Cerebellar cortex (tissue), 1 donor: ENCODE measurements at places on chromosomes 3 and 15.

DNA sequence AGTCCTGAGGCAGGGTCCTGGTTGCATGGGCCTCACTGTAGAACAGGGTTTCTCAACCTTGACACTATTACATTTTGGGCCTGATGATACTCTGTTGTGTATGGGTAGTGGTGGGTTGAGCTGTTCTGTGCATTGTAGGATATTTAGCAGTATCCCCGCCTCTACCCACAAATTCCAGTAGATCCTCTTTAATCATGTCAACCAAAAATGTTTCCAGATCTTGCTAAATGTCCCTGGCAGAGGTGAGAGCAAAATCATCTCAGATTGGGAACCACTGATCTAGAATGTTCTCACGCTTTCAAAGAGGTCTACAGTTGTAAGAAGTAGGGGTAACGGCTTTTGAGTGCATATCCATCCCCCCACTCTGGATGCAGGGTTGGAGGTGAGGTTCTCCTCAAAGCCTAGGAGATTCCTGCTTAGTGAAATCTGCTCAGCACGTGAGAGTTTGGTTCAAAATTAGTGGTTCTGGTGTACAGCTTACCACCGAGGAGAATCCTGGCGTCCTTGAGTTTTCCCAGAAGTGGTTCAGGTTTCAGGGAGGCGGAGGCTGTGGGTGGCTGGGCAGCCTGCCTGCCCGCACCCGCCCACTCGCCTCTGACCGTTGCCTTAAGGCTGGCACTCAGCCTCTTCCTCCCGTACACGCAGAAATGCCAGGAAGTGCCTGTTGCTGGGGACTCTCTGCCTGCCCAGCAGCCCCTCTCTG is 5.3 kb downstream of the ACVR2B start:
- peak; percentile 45 for DNase-seq

DNA sequence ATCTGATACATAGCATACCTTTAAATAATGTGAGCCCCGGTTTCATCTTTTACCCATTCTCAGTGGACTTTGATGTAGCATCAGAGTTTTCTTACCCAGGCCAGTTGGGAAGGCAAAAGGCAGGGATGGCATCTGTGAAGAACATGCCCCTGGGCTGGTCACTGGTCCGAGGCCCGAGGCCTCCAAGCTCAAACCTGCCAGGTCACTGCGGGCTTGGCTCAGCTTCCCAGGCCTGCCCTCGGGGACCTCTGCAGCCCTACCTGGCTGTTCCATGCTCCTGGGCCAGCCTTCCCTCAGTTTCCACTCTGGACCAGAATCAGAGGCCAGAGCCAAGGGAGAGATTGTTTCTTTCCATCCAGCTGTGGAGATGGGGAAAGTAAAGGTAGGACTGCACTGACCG is 26.9 kb downstream of the NR1I2 start:
- DNase-seq = no peak

DNA sequence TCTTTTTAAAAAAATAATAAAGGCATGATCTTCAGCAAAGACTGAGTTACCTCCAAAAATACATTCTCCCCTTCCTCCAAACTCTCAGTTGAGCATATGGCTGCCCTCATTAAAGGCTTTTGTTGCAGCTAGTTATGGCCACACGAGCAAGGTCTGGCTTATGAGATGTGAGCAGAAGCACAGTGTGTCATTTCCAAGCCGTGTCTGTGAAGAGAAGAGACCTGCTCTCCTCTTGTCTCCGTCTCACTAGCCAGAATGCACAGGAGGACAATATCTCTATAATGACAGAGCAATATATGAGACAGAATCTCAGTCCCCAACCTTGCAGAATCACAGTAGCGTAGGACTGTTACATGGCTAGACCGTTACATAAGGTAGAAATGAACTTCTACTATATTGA is 152.3 kb downstream of the MAGI1 start:
- DNase-seq = peak; percentile 62

DNA sequence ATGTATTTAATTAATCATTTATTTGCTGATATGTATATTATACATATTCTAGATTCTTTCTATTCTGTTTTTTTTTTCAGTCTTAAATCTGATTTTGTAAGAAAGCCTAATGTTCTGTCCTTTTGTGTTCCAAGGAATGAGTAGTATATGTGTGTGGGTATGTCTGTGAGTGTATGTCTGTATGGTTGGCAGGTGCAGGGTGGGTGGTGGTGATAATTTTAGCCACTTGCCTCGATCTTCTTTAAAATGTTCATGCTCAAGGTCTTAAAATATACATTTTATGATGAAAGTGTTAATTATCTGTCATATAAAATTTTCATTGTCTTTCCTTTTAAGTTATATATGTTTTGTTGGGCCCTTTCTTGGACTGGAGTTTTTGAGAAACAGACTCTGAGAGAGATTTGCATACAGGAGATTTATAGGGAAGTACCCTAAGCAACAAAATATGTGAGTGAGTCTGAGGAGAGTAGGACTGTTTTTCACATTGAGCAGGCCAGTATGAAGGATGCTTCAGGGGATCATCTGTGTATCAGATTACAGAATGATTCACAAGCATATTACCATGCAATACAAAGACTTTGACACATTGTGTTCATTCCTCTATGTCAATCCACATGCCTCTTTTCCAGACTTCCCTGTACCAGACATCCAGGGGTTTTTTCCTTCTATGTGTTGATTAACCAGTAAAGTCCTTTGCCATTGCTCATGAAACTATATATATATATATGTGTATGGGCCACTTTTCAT is 211.0 kb upstream of the DPPA4 start:
- no peak for DNase-seq

GRCh38 chr3:23640471-23641146 is 165.1 kb upstream of the UBE2E1 start:
- no peak for DNase-seq

- DNase-seq = no peak
Observed at GRCh38 chr15:101203029-101203573, 48.7 kb downstream of the CHSY1 start.

GRCh38 chr3:152209776-152210175 is 59.0 kb upstream of the MBNL1 start:
- DNase-seq = no peak

DNA sequence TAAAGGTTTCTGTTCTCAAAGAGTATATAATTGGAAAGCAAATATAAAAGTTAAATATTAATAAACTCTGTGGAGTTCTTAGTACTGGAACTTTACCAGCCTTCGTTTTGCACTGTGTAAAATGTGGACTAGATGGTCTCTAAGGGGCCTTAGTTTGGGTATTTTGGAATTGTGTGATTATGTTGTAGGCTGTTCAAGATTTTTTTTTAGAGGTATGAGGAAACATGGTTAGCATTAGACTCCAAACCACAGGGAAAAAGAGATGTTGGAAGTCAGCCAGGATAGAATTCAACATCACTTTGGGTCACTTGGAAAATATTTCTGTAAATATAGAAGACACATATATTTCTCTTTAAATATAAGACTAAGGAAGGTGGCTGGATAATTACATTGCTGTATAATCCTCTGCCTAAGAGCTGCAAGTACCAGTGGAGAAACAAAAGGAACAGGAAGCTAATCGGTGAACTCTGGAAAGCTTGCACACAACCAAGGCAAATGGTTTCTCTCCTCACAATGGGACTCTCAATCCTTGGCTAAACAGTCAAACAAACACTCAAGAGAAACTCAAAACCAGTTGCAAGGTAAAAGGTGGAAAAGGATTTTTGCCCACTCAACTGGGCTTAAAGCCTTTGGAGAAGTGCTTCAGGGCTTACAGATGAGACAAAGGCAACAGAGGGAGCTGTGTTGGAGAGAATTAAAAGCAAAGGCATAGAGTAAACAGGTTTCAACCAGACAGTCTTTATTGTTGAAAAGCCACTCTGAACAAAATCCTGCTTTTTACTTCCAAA is 141.7 kb downstream of the NR1D2 start:
- DNase-seq = no peak

DNA sequence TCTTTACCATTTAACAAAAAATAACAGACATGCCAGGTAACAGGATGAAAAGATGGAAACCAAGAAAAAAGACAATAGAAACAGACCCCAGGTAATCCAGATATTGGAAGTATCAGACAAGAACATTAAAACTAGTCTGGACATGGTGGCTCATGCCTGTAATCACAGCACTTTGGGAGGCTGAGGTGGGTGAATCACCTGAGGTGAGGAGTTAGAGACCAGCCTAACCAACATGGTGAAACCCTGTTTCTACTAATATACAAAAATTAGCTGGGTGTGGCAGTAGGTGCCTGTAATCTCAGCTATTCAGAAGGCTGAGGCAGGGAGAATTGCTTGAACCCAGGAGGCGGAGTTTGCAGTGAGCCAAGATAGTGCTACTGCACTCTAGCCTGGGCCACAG is 40.6 kb downstream of the ACAD9 start:
- no peak for DNase-seq

DNA sequence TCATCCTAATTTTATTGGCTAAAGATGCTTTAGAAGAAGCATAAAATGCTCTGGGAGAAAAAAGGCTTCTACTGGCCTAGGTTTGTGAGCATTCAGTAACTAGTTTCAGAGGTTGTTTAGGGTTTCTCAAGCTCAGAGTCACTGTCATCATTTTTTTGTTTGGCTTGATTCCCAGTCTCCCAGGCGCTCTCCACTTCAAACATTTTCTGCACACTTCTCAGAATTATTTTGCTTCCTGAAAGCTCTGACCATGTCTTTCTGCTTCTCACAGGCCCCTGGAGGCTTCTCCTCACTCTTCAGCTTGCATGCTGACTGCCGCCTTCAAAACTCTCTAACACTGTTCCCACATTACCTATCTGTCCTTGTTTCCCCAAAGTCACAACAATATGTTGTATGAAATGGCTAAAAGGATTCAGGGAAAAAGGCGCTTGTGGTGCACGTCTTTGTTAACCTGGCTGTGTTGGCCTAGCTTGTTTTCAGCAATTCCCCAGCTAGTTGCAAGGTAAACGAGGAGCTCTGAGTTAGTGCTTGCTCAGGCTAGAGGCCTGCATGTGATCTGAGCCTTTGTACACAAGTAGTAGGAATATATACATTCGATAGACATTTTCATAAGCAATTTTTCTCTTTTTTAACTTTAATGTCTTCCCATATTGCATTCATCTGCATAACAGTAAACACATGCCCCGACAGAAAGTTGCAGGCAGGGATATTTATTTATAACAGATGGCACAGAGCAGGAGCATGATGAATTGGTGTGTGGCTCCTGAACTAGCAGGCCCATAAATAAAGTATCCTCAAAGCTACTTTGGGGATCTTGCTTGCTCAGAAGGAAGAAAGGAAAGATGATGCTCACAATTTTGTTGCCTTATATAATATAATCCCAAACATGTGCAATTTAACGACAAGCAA is 129.2 kb upstream of the DPH6 start:
- no peak for DNase-seq

GRCh38 chr3:128879991-128880390 is 571 bp downstream of the ACAD9 start:
- no peak for DNase-seq

DNA sequence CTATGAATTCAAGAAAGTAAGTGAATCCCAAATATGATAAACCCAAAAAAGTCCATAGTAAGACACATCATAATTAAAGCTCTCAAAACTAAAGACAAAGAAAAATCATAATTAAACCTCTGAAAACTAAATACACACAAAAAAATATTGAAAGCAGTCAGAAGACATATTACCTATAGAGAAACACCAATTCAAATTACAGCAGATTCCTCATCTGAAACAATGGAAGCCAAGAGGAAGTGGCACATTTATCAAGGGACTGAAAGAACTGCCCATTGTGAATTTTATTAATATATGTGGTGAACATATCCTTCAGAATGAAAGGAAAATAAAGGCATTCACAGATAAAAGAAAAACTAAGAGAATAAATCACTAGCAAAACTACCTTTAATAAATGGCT is 128.2 kb downstream of the SCAPER start:
- DNase-seq = no peak

GRCh38 chr3:23099677-23100076 is 103.5 kb upstream of the UBE2E2 start:
- no peak for DNase-seq

GRCh38 chr3:3907023-3907422 is 107.8 kb downstream of the LRRN1 start:
- DNase-seq = no peak

DNA sequence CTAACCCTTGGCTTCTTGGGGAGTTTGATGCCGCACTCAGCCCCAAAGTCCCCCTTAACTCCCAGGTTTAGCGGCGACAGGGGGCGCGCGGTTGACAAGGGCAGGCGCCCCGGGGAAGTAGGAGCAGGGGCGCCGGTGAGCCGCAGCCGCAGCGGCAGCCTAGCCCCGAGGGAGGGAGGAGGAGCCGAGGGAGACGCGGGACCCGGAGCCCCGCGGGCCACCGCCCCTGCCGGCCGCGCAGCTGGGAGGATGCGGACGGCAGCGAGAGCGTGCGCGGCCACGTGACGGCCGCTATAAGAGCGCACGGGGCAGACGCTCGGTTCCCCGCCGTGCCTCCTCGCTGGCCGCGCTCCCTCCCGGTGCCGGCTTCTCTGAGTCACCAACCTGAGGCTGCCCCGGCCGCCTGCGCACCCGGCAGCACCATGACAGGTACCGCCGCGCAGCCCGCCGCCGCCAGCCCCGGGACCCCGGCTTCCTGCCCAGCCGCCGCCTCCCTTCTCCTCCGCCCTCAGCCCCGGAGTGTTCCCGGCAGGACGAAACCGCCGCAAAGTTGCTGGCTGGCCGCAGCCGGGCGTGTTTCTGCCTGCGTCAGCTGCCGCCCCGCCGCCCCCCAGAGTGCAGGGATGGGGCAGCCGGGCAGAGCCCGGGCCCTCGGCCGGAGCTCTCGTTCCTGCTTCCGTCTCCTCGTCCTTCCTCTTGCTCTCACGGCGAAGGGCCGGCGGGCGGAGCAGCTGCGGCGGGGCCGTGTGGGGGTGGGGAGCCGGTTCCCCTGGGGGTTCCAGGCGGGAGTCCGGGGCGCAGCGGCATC is at the start of gene GYG1:
Gene GYG1, plus strand, starts transcription at position 322 of the 808 bp plus-strand sequence. Its CDS starts 101 bp downstream, at position 423.
- DNase-seq = peak; percentile 76

DNA sequence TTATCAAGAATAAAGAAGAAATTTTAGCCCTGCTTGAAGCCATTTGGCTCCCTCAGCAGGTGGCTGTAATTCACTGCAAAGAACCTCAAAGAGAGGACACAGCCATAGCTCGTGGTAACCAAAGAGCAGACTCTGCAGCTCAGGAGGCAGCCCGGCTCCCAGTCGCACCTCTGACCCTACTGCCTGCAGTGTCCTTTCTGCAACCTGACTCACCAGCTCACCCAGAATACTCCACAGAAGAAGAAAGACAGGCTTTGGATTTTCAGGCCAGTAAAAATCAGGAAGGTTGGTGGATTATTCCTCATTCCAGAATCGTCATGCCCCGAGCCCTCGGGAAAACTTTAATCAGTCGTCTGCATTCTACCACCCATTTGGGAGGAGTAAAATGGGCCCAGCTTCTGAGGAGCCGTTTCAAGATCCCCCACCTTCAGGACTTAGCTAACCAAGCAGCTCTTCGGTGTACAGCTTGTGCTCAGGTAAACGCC is 38.6 kb downstream of the ZBTB11 start:
- peak; percentile 16 for DNase-seq
